ENCODE measurements at places on chromosomes 13 and 19. TPM values are rescaled to one million over a fixed set of nuclear protein-coding genes. Genes with fewer than 3 reads are reported as not detected.

DNA sequence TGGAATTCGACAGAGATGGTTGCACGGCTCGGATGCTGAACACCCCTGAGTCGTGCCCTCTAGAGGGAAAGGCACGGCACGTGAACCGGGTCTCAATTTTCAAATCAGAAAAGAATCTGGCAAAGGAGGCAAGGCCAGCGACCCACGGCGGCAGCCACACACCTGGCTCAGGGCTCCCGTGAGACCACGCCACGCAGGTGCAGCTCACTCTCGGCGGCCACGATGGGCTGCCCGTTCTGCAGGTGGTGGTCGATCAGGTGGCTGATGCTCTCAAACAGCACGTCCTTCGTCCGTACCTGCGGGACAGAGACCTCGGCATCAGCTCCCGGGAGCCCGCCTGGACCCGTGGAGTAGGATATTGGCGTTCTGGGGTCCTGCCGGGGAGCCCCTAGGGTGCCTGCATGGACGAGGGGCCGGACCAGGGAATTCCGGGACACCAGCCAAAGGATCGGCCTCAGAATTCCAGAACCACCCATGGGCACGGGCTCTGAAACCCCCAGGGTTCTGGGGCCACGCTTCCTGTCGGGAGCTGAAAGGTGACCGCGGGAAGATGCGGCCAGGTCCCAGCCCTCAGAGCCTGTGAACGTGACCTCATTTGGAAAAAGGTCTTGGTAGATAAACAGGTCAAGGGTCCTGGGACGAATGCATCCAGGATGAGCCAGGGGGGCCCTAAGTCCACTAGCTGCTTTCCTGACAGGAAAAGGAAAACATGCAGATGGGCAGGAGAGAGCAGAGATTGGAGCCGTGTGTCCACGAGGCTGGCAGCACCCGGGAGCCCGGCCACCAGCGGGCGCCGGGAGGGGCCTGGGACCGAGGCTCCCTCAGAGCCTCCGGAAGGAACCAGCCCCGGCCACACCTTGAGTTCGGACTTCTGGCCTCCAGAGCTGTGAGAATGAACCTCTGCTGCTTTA, 10.1 kb upstream of the C2CD4C start:
- no peak for DNase-seq

DNA sequence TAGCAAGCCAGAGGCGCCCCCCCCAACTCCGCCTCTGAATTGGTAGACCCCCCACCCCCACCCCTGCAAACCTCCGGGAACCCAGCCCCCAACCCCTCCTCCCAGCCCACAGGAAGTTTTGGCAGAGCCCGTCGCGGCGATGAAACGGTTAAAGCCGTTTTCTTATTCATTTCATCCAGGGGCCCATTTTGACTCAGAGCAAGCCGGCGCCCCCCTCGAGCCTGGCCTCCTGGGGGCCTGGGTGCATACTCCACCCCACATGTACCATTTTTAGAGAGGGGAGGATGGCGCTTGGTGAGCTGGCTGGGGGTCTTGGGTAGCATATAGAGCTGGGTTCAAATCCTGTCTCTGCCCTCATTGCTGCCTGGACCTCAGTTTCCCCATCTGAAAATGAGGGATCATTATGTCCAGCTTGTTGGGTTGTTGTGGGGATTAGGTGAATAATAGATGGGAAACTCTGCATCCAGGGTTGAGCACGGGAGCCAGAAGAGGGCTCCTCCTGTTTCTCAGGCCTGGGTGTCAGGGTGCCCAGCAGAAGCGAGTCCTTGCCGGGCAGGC, 7.9 kb upstream of the JUNB start:
- DNase-seq, result no peak

SBNO2 gene
- 38.5 TPM for total RNA-seq

DNA sequence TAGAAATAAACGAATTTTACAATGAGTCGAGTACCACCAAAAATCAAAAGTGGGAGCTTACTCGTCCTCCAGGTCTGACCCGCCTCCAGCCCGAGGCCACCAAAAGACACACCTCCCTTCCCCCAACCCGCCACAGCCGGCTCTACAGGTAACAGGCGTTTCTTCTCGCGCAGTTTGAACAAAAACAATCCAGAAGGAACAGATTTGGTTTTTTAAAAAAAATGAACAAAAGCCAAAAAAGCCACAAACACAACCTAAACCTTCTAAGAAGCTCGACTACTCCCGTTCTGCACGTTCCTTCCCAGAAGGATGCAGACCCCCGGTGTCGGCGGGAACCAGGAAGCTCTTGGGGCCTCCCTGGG, 671 bp downstream of the ZDHHC20 start:
- no peak for DNase-seq

SIGLEC14 gene
- total RNA-seq, result 6.8 TPM

- DNase-seq, result no peak
Observed at GRCh38 chr13:81990652-81991051, 1649.7 kb upstream of the SPRY2 start.

DNA sequence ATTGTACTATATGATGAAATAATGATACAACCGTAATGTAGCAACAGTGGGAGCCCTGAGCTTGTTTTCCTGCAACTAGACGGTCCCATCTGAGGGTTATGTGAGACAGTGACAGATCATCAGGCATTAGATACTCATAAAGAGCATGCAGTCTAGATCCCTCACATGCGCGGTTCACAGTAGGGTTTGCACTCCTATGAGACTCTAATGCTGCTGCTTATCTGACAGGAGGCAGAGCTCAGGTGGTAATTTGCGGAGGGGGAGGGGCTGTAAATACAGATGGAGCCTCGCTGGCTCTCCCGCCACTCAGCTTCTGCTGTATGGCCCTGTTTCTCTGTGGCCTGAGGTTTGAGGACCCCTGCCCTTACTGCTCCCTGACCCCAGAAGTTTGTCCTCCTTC, 13.7 kb downstream of the EPHX3 start:
- DNase-seq, result no peak

ZFP14 gene
- 0.82 TPM for total RNA-seq

ZNF66 gene
- 5.8 TPM for total RNA-seq

C3 gene
- total RNA-seq, result 5.9 TPM

DNA sequence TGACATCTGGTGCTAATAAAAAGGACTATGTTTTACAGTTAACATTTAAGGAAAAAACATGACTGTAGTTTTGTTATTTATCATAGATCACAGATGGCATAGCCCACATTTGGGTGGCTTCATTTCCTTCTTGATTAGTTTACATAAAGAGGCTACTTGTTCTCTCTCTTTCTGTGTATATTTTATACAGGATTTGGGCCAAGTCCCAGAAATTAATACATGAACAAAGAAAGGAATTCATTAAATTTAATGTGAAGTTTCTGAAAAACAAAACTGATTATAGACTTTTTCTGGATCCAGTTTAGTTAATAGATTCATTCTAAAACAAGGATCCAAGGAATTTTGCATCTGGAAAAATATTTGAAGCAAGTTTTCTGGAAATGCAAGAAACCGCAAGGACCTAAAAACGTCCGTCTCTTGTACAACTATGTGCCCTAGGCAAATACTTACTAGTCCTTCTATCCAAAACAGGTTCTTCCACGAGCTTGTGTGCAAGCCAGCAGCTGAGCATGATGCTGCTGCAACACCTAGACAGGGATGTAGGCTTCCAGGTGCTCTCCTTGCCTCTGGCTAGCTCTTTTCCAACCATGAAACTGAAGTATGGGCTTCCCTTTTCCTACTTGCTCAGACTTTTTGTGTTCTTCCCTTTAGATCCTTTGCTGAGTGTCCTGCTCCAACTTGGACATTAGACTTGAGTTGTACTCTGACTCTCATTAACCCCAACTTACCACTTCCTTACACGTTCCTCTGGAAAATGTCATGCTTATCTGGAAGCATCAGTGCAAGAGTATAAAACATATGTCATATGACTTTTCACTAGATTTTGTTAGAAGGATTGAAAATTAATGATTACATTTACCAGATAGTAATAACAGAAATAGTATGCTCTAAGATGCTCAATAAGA, 161.5 kb upstream of the STARD13 start:
- no peak for DNase-seq

DNA sequence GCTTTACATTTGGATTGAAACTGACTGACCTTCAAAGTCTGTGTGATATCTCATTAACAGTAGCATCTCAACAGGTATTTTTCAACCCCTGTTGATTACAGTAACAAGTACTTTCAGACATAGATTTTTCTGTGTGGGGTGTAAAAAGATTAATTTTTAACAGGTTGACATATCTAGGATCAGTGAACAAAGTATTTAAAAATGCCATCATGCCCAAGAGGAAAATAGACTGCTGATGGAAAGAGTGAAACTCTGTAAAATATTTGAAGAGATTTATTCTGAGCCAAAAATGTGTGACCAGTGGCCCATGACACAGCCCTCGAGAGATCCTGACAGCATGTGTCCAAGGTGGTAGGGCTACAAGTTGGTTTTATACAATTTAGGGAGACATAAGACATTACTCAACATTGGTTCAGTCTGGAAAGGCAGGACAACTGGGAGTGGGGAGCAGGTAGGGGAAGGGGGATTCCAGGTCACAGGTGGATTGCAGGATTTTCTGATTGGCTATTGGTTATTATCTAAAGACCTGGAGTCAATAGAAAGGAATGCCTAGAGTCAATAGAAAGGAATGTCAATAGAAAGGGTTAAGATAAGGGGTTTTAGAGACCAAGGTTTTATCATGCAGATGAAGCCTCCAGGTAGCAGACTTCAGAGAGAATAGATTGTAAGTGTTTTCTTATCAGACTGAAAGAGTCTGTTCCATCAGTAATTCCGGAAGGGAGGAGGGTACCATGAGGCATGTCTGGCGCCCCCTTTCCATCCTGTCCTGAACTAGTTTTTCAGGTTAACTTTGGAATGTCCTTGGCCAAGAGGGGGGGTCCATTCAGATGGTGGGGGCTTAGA, 29.1 kb downstream of the TNFRSF19 start:
- no peak for DNase-seq

- no peak for DNase-seq
Observed at GRCh38 chr13:77519808-77520207, 15.7 kb upstream of the SCEL start.

- peak; percentile 19 for DNase-seq
Observed at GRCh38 chr13:21579754-21580316, 24.1 kb downstream of the MICU2 start.

GRCh38 chr19:7478173-7478842, 10.5 kb downstream of the PEX11G start:
- DNase-seq, result no peak

NCR1 gene
- total RNA-seq, result not detected

PLPP2 gene
- 0.62 TPM for total RNA-seq

DNA sequence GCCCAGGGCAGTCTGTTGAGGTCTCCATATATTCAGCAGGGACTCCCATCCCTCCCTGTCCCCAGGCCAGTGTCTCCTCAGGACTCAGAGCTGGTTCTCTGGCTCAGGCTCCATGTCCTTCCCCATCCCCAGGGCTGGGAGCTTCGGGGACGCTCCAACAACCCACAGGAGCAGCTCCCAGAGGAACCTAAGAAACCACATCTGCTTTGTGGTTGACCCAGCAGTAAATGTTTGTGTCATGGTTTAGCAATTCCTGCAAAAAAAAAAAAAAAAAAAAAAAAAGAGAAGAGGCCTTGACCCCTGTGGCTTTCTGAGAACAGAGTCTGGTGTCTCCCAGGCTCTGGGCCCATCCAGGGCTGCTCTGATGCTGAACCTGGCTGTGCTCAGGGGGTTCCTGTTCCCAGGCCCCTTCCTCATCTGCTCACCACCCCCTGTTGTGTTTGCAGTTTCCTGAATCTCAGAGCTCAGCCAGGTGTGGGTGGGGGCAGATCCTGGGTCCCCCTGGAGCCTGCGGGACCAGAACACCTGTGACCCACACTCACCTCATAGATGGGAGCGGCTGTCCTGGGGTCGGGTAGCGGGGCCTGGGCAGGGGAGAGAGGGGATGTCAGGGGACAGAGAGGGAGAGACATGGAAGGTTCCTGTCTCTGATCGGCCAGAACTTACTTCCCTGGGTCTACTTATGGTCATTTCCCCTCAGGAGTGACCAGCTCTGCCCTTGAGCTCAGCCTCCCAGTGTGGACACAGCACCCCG, 25.2 kb upstream of the CEACAM1 start:
- no peak for DNase-seq

PLA2G4C gene
- total RNA-seq, result 2.7 TPM
